Stomach (tissue), 19 donors: ENCODE measurements at places on chromosomes 6 and 20. TPM values are rescaled to one million over a fixed set of nuclear protein-coding genes. Genes with fewer than 3 reads are reported as not detected.

SRF gene
- total RNA-seq, result 30.3 TPM

GLP1R gene
- 9.0 TPM for total RNA-seq

TRIM10 gene
- 0.37 TPM for total RNA-seq

STX7 gene
- total RNA-seq, result 31.5 TPM

RMND1 gene
- 37.5 TPM for total RNA-seq

SLC4A11 gene
- total RNA-seq, result 5.8 TPM

TMEM14A gene
- total RNA-seq, result 20.0 TPM

SRSF3 gene
- 160 TPM for total RNA-seq

TRAPPC3L gene
- total RNA-seq, result not detected

EFCAB8 gene
- total RNA-seq, result 0.45 TPM

PGM3 gene
- total RNA-seq, result 0.58 TPM

KCNQ2 gene
- not detected for total RNA-seq

ADGB gene
- not detected for total RNA-seq

C6orf118 gene
- not detected for total RNA-seq

GRCh38 chr20:61497029-61497627 is 245.1 kb downstream of the CDH4 start:
- DNase-seq, result no peak

DNA sequence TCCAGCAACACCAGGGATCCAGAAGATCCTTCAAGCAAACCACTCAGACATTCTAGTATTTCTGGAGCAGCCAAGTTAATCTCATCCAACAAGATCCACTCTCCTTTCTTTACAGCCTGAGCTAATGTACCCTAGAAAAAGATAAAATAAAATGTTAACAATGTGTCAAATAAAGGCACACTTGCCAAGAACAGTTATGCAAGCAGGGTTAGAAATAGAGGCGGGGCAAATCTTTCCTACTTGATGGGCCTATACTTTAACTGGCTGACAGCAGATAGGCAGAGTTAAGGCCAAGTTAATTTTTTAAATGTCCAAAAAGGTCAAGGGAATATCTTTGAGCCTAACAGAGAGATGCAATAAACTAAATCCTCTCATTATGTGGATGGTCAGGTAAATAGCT is 60.8 kb downstream of the MDN1 start:
- no peak for DNase-seq

DNA sequence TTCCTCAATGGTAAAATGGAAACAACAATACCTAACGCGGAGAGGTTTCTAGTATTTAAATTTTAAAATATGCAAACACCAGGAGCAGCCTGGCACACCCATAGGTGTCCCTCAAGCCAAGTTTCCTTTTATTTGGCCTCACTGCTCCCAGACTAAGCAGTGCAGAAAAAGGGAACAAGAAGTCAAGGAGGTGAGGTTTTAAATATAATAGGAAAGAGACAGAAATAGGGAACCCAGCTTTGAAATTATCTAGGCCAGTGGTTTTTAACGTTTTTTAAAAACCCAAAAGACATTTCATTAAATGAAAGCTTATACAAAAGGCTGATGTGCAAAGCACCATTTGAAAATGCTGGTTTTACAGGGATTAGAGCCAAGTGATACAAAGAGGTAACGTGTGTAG is 109.6 kb downstream of the SLC22A3 start:
- DNase-seq, result no peak

DNA sequence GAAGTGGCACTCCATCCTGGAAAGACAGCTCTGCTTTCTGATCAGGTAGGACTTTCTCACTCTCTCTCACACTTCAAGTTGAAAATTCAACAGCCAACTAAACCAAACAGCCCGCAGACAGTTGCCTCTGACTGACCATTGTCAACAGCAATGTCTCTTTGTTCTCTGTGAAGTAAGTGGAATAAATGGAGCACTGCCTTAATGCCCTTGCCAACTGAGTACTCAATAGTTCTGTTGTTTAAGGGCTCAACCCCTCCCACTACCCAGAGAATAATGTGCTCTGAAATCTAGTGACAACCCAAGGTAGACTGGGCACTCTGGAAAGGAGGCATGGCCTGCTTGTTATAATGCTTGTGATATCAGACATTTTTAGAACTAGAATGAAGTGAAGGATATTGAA is 16.8 kb upstream of the BCLAF1 start:
- DNase-seq, result no peak

DNA sequence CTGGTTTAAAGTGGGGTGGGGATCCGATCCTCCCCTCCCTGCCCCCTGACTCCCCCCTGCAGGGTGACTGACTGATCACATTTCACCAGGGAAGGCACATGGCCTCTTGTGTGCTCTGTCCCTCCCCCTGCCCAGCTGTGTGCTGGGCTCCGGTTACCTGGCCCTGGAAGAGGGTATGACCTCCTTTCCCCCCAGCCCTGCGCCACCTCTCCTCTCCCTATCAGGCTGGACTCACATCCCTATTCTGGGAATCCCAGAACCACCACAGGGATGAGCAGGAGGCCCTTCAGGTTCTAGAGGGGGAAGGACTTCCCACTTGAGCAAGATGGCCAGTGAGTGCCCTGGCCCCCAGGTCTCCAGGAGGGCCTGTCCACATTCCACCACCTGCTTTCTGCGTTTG is 2.1 kb upstream of the IP6K3 start:
- DNase-seq, result no peak

GRCh38 chr6:111474771-111475170 is 8.2 kb downstream of the REV3L start:
- no peak for DNase-seq

- DNase-seq, result no peak
Measured at GRCh38 chr6:69072796-69073195, 437.7 kb downstream of the ADGRB3 start.

GRCh38 chr6:13488015-13488895 is 855 bp upstream of the GFOD1 start:
- peak; percentile 82 for DNase-seq

DNA sequence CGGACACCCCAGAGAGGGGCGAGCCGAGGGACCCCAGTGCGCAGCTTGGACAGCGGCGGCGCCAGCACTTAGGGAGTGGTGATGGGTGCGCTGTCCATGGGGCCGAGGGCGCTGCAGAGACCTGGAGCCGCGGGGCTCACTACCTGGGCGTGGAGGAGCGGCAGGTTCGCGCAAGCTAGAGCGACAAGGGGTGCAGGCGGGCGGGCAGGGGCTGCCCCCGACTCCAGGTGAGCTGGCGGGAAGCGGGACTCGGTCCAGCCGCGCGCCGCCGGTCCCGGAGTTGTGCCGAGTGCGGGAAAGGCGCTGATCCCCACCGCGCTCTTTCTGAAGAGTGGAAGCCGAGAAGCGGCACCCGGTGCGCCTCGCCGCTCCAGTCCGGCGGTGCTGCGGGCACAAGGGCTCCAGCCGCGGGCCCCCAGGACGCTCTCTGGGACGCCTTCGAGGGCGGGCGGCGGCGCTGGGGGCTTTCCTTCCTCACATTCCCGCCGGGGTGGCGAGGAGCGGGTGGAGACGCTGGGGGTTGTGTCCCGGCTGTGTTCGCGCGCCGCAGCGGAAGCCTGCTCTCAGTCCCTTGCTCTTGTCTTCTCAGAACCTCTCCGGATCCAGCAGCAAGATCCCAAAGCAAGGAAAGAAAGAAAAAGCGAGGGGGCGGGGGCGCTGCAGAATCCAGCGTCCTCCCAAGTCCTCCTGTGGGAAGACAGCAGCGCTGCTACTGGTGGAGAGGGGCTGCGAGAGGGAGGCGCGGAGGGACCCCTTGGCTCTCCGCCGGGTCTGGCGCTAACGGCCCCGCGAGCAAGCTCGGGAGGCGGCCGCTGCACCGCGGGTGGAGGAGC is at the start of gene B3GAT2:
Gene B3GAT2 (minus strand): TSS at position 610 of the 833 bp plus-strand sequence. CDS start 631 bp downstream, outside the sequence.
- peak; percentile 67 for DNase-seq

GRCh38 chr6:21941926-21942325 is 348.4 kb downstream of the SOX4 start:
- no peak for DNase-seq

DNA sequence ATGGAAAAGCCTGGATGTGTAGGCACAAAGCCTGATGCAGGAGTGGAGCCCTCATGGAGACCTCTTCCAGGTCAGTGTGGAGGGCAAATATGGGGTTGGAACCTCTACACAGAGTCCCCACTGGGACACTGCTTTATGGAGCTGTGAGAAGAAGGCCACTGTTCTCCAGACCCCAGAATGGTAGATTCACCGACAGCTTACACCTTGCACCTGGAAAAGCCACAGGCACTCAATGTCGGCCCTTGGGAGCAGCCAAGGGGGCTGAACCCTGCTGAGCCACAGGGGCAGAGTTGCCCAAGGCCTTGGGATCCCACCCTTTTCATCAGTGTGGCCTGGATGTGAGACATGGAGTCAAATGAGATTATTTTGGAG is 24.9 kb downstream of the NCR2 start:
- no peak for DNase-seq

- DNase-seq, result no peak
Measured at GRCh38 chr6:158257425-158257759, 54.9 kb upstream of the TULP4 start.

DNA sequence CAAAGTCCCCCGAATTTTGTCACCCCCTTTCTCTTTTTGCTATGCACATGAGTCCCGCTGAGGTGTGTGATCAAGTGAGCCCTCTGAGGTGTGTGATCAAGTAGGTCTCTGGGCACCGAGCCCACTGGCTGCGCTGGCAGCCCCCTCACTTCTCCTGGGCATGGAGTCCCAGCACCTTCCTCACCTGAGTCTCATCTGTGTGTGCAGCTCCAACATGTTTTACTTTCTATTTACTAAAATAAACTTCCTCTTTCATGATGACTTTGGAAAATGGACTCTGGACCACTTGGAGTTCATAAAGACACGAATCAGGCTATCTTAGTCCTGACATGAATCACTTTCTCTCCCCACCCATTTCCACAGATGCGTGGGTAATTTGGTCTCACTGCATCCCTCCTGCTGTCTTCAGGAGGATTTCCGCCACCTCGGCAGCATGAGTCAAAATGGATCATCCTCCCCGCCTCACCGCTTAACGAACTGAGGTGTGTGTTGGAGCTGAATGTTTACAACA is 39.8 kb downstream of the PRDM1 start:
- peak; percentile 26 for DNase-seq

- DNase-seq, result no peak
Measured at GRCh38 chr6:46677314-46677654, 10.4 kb upstream of the TDRD6 start.

DNA sequence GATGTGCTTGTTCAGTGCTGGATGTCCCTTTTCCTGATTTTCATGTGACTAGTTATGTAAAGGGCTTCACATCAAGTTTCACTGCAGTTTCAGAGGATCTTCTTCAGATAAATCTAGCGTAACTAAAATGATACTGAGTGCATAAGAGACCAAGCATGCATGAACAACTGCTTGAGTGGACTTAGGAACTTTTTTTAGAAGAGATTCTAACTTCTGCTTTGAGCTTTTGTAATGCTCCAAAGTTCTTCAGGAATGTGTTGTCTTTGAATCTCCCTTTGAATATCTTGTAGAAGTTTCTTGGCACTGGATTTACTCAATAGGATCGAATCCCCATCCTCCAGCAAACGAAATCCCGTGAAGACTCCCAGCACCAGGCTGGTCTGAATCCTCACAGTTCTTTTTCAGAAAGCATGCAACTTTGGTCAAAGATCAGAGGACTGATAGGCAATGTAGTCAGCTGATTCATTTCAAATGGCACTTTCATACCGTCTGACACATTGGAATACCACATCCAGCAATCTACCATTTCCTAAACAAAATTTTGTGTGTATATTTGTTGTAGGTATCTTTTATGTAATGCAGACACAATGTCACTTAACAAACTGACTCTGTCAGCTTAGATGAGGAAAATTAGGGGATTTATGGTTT is 33.2 kb downstream of the ENPP1 start:
- no peak for DNase-seq

- no peak for DNase-seq
Measured at GRCh38 chr6:4804095-4804494, 27.9 kb downstream of the CDYL start.

GRCh38 chr20:625360-625932 is 15.3 kb upstream of the TCF15 start:
- no peak for DNase-seq

GRCh38 chr6:167477688-167478087 is 152.8 kb downstream of the TTLL2 start:
- no peak for DNase-seq

DNA sequence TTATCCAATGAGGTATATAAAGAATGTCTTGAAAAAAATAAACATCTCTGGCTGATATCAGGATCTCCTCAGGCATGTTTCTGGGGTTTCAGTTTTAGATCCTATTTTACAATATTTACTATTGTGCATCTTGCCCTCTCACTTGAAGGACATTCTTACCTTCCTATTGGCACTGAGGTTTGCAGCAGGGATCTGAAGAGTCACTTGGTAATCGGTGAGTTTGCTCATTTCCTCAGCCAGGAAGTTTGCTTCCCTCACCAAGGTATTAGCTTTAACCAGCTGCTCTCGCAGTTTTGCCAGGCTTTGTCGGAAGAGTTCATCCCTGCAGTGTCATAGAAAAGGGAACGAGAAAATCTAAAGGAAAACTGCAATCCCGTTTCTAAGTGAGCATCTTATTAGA is 101.9 kb upstream of the NUP153 start:
- DNase-seq, result no peak

DNA sequence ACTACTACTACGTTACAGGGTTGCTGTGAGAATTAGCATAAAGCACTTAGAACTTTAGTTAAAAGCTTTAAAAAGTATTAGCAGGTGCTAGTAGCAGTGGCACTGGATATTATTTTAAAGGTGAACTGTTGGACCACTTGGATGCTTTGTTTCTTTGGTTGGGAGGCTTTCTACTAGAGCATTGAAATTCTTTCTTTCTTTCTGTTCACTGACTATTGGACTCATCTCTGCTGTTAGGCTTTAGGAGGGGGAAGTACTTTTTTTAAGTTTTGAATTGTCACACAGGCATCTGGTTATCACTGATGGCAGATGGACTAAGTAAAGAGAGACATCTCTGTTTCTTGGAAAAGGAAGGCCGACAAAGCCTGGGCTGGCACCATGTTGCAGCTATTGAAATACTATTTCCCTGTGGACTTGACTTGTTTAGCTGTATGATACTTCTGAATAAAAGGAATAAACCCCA is 4.8 kb downstream of the TBPL1 start:
- no peak for DNase-seq

- peak; percentile 57 for DNase-seq
Measured at GRCh38 chr20:61253264-61253639, 1.2 kb downstream of the CDH4 start.

- no peak for DNase-seq
Measured at GRCh38 chr6:106618324-106618723, 11.0 kb downstream of the RTN4IP1 start.

DNA sequence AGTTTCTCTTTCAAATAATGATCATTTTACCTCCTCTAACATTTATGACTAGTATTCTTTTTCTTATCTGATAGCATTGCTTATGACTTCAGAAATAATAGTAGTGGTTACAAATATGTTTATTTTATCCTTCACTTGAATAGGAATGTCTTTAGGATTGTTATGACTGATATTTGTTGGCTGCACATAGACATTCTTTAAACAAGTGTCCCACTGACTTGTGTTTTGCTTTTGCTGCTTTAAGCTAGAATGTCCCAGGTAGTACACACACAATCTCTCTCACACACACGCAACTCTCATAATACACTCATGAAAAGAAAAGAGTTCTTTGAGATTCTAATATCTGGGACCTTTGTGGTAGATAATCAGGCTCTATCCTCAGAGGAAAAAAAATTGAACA is 21.6 kb downstream of the KIAA1586 start:
- no peak for DNase-seq
